Stimulated activated CD8-positive, alpha-beta memory T cell treated with anti-CD3 and anti-CD28 coated beads, Interleukin-4, amount 100 ng/mL, for 4 hours (primary cell): ENCODE measurements at places on chromosomes 7 and 10.

DNA sequence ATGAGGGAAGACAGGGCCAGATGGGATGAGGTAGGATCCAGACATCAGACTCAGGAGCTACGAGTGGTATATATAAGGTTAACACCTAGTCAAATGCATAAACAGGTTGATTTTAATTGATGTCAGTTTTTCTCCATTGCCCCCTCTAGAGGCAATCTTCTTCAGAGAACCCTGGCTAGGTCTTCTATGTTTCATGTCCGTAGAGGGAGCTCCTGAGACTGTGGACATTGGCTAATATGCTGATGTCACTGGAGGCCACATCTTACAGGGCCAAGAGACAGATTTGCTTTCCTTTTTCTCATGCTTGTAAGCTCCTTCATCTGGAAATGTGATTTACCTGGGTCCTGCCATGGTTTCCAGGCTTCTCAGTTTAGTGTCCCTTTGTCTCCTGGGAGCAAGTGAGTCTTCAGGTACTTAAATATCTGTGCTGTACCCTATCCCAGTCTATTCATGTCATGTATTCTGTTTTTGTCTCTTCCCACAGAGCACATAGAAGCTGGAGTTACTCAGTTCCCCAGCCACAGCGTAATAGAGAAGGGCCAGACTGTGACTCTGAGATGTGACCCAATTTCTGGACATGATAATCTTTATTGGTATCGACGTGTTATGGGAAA lies 161.6 kb upstream of the PRSS1 start:
- no peak for DNase-seq

- DNase-seq, result no peak
Measured at GRCh38 chr7:44095781-44096180, 8.4 kb upstream of the AEBP1 start.

GRCh38 chr7:40805361-40805760 lies 670.6 kb downstream of the SUGCT start:
- no peak for DNase-seq

- DNase-seq, result no peak
Measured at GRCh38 chr7:96773483-96773882, 63.8 kb upstream of the SEM1 start.

- no peak for DNase-seq
Measured at GRCh38 chr10:121639416-121639815, 41.2 kb upstream of the FGFR2 start.

- DNase-seq, result no peak
Measured at GRCh38 chr10:38093816-38094157, 350 bp upstream of the ZNF37A start.

GRCh38 chr7:133355325-133355708 lies 102.4 kb downstream of the EXOC4 start:
- no peak for DNase-seq

DNA sequence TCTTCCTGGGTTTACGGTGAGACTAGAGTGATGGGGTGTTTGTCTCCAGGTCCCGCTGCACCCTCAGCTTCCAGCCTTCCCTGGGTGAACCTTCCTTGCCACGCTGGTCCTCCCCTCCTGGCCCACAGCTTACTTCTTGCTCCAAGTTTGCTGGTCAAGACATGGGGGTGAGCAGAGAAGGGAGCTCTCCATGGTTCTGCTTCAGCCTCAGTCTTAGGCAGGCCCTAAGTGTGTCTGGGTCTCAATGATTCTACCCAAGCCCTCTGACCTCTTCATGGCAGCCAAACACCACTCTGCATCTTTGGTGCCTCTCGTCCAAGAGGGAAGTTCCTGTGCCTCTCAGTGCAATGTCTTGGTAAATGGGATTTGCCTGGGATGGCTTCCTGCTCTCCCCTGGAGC lies 356.5 kb upstream of the KLF6 start:
- no peak for DNase-seq

DNA sequence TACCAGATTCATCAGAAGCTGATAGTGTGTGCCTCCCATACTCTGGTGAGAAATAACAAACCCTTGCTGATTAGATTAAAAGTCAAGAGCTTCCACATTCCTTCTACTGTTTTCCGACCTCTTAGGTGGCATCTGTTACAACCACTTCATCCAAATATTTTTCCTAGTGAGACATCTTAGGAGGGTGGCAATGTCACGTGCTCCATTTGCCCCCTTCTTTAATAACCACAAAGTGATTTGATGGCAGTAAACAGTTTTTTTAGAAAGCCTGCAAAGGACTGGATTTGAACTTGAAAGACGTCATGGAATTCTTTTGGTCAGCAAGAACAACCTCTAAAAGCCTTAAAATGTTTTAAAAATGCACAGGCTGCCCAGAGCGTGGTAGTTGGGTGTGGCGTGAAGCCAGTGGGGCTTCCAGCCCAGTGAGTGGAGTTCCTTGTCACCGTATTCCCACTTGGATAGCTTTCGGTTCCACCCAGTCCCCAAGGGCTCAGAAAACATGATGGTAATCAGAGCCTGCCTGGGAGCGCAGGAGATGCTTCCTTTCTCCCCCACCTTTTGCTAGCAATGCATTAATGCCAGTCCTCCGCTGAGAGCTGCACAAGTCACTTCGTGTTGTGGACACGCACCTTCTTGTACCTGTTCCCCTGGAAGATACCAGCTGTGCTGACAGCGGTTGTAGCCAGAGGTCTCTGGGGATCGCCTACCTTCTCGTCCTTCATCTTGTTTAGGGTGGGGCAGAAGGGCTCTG lies 256.4 kb downstream of the KIAA1217 start:
- no peak for DNase-seq

GRCh38 chr10:101939008-101939648 lies 95.5 kb upstream of the KCNIP2 start:
- DNase-seq, result no peak

DNA sequence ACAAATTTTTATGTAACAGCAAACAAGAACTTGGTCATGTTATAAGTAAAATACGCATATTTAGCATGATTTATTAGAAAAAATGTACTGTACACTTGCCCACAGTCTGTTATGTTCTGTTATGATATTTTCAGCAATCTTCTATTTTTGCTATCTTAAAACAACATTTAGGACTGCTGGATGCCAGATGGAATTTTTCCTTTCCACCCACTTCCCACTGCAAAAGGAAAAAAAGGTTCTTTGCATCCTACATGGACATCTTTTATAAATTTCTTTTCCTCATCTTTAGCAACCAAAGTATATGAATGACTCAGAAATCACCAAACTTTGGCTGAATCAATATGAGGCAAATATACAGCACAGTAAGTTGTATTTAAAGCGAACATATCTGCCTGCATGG lies 146.0 kb downstream of the RAPGEF5 start:
- DNase-seq, result no peak

DNA sequence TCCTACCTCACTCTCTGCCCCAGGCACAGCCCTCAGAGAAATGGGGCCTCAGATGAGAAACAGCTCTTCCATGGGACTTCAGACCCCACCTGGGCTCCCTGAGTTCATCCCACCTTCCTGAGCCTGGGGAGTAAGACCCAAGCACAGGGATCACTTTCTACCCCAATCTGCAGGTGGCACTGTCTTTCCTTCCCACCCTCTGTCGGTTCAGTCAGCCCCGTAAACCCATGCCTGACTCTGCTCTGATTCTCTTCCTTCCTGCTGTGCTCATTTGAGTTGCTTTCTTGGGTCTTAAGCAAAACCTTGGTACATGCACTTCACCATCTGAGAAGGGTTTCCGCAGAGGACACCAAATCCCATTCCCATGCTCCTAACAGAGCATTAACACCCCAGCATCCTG lies 306.4 kb upstream of the CDC14C start:
- DNase-seq, result no peak

GRCh38 chr10:114179148-114179547 lies at the start of gene TDRD1:
Gene TDRD1 (plus strand): TSS chr10:114179353. CDS start chr10:114187832, 8,479 bp downstream.
- no peak for DNase-seq

DNA sequence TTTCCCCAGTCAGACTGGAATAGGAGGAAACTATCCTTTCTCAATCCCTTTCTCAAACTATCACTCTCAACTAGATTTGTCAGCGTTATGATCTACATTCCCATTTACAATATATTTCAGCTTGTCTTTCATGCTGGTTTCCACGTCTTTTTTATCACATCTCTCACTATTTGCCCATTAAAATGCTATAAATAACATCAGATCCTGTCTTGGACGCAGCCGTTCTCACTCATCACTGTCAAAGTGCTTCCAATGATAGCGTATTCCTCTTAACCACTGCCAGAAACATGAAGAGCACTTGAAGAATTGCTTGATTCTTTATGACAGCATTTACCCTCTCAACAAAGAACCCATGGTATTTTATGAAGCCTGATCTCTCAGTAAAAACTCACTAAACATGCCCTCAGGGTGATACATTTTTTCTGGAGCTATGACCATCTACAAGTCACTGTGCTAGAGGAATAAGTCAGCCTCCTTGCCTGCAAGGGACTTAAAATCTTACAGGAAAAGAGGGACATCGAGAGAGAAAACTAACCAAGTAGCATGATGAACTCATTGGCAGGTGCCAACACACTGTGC lies 205.6 kb upstream of the PFKP start:
- no peak for DNase-seq

DNA sequence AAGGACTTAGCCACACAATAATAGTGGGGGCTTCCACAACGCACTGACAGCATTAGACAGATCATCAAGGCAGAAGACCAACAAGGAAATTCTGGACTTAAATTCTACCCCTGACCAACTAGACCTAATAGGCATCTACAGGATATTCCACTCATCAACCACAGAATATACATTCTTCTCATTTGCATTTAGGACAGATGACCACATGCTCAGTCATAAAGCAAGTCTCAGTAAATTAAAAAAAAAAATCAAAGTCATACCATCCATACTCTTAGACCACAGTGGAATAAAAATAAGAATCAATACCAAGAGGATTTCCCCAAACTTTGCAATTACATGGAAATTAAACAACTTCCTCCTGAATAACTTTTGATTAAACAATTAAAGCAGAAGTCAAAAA lies 155.9 kb downstream of the CDK14 start:
- DNase-seq, result no peak

DNA sequence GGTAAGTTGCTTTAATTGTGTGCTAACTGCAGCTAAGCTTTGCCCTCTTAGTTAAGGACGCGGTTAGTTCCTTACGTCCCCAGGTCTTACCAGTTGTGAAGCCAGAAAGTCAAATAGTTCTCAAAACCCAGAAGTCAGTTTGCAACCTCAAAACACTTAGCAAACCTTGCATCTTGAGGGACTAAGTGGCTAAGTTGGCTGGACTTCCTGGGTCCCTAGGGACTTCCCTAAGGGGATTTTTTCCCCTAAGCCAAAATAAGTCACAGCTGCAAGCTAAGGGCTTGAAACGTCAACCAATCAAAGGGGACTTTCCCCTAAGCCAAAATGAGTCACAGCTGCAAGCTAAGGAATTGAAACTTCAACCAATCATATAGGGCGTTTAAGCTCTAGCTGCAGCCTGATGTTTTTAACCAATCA lies 36.2 kb upstream of the HECW1 start:
- no peak for DNase-seq

GRCh38 chr7:104242638-104243037 lies 34.8 kb upstream of the ORC5 start:
- no peak for DNase-seq

DNA sequence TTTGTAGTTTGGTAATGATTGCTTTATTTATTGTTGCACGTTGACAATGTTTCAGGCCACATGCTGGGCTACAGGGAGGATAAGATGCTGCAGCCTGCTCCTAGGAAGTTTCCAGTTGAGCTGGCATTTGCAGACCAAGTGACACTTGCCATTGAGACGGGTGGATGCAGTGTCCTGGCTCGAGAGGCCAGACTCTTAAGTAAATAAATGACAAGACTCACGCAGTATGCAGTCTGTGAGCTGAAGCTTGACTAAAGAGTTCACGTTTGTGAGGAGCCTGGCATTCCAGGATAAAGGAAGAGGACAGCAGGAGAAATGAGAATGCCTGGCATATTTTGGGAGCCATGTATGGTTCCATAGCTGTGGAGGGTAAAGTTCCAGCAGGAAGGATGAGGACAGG lies 105.8 kb downstream of the BAMBI start:
- no peak for DNase-seq

DNA sequence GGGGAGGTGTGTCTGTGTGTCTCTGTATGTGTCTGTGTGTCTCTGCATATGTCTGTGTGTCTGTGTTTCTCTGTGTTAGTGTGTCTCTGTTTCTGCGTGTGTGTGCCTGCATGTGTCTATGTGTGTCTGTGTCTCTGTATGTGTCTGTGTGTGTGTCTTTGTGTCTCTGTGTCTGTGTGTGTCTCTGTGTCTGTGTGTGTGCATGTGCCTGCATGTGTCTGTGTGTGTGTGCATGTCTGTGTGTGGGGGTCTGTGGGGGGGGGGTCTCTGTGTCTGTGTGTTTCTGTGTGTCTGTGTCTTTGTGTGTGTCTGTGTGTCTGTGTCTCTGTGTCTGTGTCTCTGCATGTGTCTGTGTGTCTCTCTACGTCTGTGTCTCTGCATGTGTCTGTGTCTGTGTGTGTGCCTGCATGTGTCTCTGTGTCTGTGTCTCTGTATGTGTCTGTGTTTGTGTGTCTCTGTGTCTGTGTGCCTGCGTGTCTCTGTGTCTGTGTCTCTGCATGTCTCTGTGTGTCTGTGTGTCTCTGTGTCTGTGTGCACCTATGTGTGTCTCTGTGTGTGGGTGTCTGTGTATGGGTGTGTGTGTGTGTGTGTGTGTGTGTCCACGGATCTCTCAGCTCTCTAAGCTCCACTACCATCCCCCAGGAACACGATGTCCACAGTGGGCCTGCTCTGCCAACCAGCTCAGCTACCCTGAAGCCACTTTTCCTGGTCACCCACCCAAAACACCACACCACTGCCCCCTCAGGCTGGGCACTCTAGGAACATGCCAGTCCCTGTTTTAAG lies 41.7 kb downstream of the RASGEF1A start:
- no peak for DNase-seq

DNA sequence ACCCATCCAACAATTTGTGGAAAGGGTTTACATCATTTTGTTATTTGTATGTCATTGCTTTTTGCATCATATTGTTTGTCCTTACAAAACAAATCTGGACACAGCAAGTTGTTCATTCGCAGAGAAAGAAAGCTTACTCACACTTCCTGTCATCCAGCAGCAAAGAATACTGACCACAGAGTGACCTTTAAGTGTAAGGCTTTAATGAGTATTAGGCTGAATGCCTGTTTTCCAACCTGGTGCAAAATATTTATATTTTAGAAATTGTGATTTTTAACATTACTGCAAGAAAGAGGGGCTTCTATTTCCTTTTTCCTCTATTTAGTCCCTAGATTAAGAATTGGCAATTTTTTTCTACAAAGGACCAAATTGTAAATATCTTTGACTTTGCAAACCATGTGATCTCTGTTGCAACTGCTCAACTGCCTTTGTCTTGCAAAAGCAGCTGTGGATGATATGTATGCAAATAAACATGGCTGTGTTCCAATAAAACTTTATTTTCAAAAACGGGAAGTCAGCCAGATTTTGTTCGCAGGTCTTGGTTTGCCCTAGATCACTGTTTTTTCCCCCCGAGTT lies 27.8 kb upstream of the ITGB1 start:
- DNase-seq, result no peak

GRCh38 chr7:16069998-16070397 lies 351.3 kb downstream of the CRPPA start:
- DNase-seq, result no peak

GRCh38 chr10:27433976-27434375 lies 70.1 kb upstream of the RAB18 start:
- DNase-seq, result no peak

DNA sequence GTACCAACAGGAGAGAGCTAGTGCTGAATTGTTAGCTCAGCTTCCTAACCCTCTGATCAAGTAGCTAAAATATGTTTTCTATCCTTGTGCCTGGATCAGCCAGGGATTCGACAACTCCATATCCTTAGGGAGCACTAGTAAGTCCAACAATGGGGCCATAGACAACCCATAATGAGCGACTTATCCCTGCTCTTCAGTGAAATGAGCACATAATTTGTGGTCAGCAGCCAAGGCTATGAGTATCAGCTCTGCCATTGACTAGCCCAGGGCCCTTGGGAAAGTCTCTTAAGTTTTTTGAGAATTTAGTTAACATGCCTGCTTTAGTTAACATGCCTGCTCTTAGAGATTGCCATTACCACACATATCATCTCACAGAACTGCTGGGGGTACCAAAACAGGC lies 39.3 kb downstream of the COL1A2 start:
- DNase-seq, result no peak
